Tibial nerve (tissue), 4 donors: ENCODE measurements at places on chromosomes 2 and 18. TPM values are rescaled to one million over a fixed set of nuclear protein-coding genes. Genes with fewer than 3 reads are reported as not detected.

DNA sequence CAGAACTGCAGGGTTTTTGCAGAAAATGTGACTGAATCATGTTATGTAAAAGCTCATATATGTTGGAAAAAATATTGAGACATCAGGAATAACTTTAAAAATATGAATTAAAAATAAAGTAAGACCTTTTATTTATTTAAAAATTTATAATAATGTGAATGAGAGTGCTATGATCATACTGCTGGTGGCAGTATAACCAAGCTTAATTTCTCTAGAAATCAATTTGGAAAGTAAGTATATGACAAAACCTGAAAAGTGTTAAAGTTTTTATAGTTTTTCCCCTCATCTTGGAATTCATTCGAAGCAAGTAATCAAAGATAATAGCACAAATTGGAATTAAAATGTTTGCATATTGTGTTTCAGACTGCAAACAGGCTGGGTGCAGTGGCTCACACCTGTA lies 7.5 kb downstream of the SLC39A10 start:
- H3K27me3 ChIP-seq = no peaks in the 10 kb centered on the region
- no peak overlapping the region for H3K4me3 ChIP-seq
- DNase-seq = no peak
- no peaks in the 10 kb centered on the region for H3K36me3 ChIP-seq
- peaks cover 7% of the 10 kb centered on the region for H3K4me1 ChIP-seq

- no peak overlapping the region for H3K4me3 ChIP-seq
- H3K4me1 ChIP-seq = no peaks in the 10 kb centered on the region
- DNase-seq = no peak
- H3K36me3 ChIP-seq = no peaks in the 10 kb centered on the region
Measured at GRCh38 chr2:56449449-56449860, 265.7 kb downstream of the CCDC85A start.

Gene RAB27B
- total RNA-seq = not detected

DNA sequence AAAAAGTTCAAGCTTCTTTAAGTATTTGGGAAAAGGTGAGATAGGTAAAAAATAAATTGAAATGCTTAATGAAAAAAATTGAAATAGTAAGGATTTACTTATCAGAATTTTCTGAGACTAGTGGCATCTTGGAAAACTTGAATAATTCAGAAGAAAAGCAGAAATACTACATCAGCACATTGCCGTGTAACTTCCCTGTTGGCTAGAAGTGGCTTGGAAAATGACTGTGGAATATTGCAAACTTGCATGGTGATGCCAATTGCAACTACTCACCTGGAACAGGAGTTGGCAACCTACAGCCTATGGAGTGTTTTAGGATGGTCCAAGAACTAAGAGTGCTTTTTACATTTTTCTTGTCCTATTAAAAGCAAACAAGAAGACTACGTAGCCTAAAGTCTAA lies 603.5 kb upstream of the VRK2 start:
- H3K4me1 ChIP-seq = no peaks in the 10 kb centered on the region
- H3K27ac ChIP-seq = no peak overlapping the region
- H3K4me3 ChIP-seq = no peak overlapping the region
- no peak for DNase-seq
- H3K36me3 ChIP-seq = no peaks in the 10 kb centered on the region

Gene SERPINB4
- total RNA-seq = not detected

DNA sequence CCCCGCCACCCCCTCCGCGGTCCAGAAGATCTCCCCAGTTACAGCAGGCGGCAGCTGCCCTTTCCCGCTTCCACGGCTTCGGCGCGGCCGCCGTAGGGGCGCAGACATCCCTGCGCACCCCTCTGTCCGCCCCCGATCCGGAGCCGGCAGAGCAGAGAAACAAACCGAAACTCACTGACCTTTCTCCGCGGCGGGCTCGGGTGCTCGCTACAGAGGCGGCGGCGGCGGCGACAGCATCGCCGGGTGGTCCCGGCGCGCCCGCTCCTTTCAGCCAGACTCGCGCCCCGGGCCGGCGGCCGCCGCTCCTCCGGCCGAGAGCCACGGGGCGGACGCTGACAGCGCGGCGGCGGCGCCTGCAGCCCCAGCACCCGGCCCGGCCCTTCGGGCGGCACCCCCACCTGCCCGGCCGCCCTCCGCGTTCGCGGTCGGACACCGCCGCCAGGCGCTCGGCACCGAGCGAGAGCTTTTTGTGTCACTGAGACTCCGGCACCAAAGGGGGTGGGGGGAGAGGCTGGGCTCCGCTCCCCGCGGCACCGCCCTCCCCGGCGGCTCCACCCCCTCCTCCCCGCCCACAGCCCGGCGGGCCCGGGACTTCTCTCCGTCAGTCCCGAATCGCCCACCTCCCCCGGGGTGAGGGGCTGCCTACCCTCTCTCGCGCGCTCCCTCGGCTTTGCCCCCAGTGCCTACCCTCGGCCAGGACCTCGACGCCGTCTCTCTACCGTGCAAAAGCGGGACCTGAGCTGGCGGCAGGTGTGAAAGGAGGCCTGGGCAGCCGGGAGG lies 1.4 kb upstream of the RNF152 start:
- H3K4me1 ChIP-seq = peaks cover 8% of the 10 kb centered on the region
- H3K27me3 ChIP-seq = no peaks in the 10 kb centered on the region
- DNase-seq = peak; percentile 56
- H3K4me3 ChIP-seq = peak overlapping the region; percentile 82

Gene MC2R
- total RNA-seq = not detected

Gene AMER3
- not detected for total RNA-seq

Gene COL4A3
- 3.9 TPM for total RNA-seq

DNA sequence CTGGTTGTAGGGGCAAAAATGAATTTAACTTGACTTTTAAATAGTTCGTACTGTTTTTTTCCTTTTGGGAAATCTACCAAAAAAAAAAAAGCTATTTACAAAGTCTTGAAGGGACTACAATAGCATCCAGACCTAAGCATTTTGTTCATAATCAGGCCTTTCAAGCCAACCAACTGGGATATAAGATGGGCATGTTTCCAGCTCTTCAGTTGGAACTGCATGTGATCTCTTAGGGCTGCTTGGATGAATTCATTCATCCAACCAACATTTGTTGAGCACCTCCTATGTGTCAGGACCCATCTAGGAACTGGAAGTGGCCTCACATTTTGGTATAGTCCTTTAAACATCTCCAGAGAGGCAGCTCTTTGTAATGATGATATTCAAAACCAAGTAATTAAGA lies 98.6 kb downstream of the AAK1 start:
- no peaks in the 10 kb centered on the region for H3K4me1 ChIP-seq
- no peak overlapping the region for H3K4me3 ChIP-seq
- peaks cover 27% of the 10 kb centered on the region for H3K36me3 ChIP-seq

DNA sequence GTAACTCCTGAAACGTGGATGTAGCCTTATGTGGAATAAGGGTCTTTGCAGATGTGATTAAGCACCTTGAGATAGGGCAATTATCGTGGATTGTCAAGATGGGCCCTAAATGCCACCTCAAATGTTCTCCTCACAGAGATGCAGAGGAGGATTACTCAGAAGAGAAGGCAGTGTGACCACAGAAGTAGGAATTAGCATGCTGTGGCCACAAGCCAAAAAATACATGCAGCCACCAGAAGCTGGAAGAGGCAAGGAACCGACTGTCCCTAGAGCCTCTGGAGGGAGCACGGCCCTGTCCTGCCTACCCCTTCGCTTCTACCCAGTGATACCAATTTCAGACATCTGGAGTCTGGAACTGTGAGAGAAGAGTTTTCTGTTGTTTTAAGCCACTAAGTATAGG lies 47.3 kb upstream of the MGAT5 start:
- no peaks in the 10 kb centered on the region for H3K27me3 ChIP-seq
- no peaks in the 10 kb centered on the region for H3K36me3 ChIP-seq
- H3K4me1 ChIP-seq = peaks cover 46% of the 10 kb centered on the region

GRCh38 chr2:529424-529823 lies 147.8 kb downstream of the TMEM18 start:
- H3K4me1 ChIP-seq = no peaks in the 10 kb centered on the region
- no peaks in the 10 kb centered on the region for H3K27me3 ChIP-seq
- H3K27ac ChIP-seq = no peak overlapping the region
- no peak overlapping the region for H3K4me3 ChIP-seq

DNA sequence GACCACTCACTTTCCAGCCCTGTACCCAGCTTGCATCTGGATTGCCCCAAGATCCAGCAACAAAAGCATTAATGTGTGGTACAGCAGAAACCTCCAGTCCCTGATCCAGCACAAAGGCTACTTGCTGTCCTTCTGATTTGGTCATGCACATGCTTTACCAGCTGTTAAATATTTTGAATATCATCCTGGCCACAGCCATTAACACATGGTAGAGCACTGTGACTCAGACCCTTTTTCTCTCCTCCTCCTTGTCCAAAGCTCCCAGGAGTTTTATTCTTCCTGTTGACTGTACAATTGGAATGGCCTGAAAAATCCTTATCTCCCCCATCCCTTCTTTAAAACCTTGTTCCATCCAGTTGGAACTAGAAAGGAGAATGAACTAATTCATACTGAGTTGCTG lies 419.7 kb upstream of the TNP1 start:
- no peak for DNase-seq
- H3K4me1 ChIP-seq = no peaks in the 10 kb centered on the region
- H3K4me3 ChIP-seq = no peak overlapping the region
- peak overlapping the region; percentile 19 for H3K27ac ChIP-seq
- no peaks in the 10 kb centered on the region for H3K36me3 ChIP-seq

DNA sequence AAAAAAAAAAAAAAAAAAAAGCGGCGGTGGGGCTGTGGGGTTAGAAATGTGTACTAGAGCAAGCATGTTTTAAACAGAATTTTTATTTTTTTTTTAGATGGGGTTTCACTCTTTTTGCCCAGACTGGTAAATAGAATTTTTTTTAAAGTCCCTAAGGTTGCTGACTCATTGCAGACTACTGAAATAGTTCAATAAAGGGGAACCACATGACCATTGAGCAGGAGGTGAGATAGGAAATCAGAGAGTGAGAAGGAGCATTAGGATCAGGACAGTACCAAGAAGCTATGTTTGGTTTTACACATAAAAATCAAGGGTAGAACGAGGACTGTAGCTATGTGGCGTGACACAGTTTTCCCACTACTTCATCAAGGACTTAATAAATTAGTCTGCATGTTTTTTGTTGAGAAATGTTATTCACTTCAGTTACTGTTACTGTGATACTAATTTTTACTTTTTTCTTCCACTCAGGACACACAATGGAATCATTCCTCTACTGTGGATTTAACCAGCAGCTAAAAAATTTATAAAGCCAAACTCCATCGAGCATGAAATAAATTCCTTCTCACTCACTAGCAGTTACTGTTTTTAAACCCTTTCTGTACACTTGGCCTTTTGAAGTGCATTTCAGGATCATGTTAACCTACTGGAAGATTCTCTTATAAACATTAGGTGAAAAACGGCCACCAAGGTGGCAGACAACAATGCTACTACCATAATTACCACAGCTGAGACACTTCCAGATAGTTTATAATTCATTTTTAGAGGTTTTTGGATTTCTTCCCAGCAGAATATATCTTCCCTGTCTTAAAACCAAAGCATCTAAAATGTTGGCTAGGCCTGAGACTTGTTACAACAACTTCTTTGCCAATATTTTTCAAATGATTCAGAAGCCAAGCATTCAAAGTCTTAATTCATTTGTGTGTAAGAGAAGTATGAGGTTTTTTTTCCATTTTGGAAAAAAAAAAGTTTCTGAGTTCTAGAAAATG lies 33.2 kb downstream of the LAMA1 start:
- peaks cover 15% of the 10 kb centered on the region for H3K4me1 ChIP-seq
- no peak for DNase-seq
- no peak overlapping the region for H3K4me3 ChIP-seq

DNA sequence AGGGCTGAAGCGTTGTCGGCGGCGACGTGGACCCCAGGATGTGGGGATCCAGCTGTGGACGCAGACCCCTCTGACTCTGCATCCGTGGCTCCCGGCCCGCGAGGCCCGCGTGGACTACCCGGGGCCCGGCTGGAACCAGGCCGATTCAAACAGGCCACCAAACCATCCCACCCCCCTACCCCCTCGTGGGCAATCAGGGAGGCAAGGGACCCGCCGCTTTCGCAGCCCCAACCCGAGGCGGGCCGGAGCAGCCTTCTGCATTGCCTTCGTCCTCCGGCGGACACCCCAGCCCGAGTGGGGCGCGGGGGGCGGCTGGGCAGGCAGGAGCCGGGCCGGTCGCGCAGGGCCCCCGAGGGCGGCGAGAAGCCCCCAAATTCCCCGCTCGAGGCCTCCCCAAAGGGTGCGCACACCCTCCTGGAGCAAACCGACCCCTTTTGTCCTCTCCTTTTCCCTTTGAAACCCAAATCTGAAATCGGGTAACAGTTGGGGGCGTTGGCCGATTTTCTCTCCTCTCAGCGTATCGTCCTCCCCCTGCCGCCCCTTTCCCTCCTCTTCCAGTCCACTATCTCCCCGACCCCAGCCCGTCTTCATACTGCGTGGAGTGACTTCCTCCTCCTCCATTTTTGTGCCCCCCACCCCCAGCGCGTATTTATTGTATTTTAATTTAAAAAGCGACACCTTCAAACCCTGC lies 7.4 kb downstream of the SP9 start:
- H3K27ac ChIP-seq = no peak overlapping the region
- peaks cover 21% of the 10 kb centered on the region for H3K27me3 ChIP-seq
- DNase-seq = no peak
- no peaks in the 10 kb centered on the region for H3K36me3 ChIP-seq
- no peak overlapping the region for H3K4me3 ChIP-seq

Gene CCT4
- 68.0 TPM for total RNA-seq

- no peak overlapping the region for H3K4me3 ChIP-seq
- DNase-seq = no peak
- no peaks in the 10 kb centered on the region for H3K27me3 ChIP-seq
- H3K4me1 ChIP-seq = no peaks in the 10 kb centered on the region
Measured at GRCh38 chr18:59467497-59467896, 108.4 kb upstream of the LMAN1 start.

GRCh38 chr2:159201360-159202063 lies 85.0 kb downstream of the WDSUB1 start:
- no peak for DNase-seq
- peaks cover 51% of the 10 kb centered on the region for H3K36me3 ChIP-seq
- H3K27ac ChIP-seq = peak overlapping the region; percentile 67
- H3K27me3 ChIP-seq = no peaks in the 10 kb centered on the region

- H3K4me3 ChIP-seq = no peak overlapping the region
- no peak overlapping the region for H3K27ac ChIP-seq
Measured at GRCh38 chr2:174125090-174125489, 123.2 kb downstream of the OLA1 start.

- H3K27me3 ChIP-seq = no peaks in the 10 kb centered on the region
- H3K36me3 ChIP-seq = no peaks in the 10 kb centered on the region
- DNase-seq = no peak
- H3K4me1 ChIP-seq = no peaks in the 10 kb centered on the region
- H3K4me3 ChIP-seq = no peak overlapping the region
Measured at GRCh38 chr2:22340716-22341115, 1044.3 kb upstream of the KLHL29 start.

DNA sequence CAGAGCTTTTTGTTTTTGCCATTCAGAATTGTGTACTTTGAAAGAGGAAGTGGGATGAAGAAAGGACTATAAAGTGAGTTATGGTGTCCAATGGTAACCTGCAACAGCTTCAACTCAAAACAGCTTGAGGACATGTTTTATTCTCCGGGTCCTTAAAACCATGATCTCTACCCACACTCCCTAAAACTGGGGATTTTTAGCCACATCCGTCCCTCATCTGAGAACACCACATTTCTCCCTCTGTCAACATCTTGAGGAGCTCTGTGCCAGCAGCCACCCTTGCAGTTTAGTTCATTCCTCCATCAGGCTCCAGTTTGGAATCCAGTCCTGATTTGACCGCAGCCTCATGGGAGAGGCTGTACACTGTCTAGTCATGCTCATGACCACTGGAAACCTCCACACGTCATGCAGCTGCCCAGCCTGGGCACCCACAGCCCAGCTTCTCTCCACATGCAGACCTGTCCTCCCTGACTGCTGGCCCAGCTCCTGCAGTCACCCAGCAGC lies 62.6 kb downstream of the C18orf63 start:
- H3K27ac ChIP-seq = no peak overlapping the region
- H3K27me3 ChIP-seq = no peaks in the 10 kb centered on the region
- H3K4me3 ChIP-seq = no peak overlapping the region
- no peaks in the 10 kb centered on the region for H3K4me1 ChIP-seq
- DNase-seq = no peak
